CD4-positive, alpha-beta memory T cell (primary cell): ENCODE measurements at places on chromosomes 4 and X. TPM values are rescaled to one million over a fixed set of nuclear protein-coding genes. Genes with fewer than 3 reads are reported as not detected.

- no peak for DNase-seq
- H3K4me3 ChIP-seq, result no peak overlapping the region
- no peaks in the 10 kb centered on the region for H3K27me3 ChIP-seq
- no peaks in the 10 kb centered on the region for H3K4me1 ChIP-seq
- H3K36me3 ChIP-seq, result no peaks in the 10 kb centered on the region
Observed at GRCh38 chr4:32425243-32425642, 1705.1 kb downstream of the PCDH7 start.

DNA sequence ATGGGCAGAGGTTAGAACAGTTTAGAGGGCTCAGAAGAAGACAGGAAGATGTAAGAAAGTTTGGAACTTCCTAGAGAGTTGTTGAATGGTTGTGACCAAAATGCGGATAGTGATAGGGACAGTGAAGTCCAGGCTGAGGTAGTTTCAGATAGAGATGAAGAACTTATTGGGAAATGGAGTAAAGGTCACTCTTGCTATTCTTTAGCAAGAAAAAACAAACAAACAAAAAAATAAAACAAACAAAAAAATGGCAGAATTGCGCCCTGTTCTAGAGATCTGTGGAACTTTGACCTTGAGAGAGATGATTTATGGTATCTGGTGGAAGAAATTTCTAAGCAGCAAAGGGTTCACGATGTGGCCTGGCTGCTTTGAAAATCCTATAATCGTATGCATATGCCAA lies 185.1 kb upstream of the SFRP2 start:
- no peak overlapping the region for H3K4me3 ChIP-seq
- no peak overlapping the region for H3K27ac ChIP-seq
- no peaks in the 10 kb centered on the region for H3K27me3 ChIP-seq

DNA sequence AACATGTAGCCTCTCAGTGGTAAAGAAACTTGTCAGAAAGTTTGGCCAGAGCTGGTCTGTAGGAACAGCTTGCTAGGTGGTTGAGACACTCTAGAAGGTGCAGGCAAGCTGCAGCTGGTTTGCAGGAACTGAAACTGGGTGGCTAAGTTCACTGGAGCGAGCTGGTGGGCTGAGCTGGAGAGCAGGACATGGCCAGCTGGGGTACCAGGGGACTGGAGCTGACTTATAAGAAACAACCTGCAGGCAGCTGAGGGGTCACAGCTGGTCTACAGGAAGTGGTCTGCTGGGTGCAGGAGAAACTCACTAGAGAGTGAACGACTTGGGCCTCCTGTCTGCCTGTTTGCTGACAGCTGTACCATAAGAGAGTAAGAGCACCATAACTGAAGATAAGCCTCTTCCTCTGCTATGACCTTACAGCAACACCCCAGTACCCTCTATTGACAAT lies 157.1 kb upstream of the LNX1 start:
- no peaks in the 10 kb centered on the region for H3K36me3 ChIP-seq
- H3K4me1 ChIP-seq, result no peaks in the 10 kb centered on the region
- H3K27me3 ChIP-seq, result no peaks in the 10 kb centered on the region

PTPN13 gene
- 7.6 TPM for total RNA-seq

DNA sequence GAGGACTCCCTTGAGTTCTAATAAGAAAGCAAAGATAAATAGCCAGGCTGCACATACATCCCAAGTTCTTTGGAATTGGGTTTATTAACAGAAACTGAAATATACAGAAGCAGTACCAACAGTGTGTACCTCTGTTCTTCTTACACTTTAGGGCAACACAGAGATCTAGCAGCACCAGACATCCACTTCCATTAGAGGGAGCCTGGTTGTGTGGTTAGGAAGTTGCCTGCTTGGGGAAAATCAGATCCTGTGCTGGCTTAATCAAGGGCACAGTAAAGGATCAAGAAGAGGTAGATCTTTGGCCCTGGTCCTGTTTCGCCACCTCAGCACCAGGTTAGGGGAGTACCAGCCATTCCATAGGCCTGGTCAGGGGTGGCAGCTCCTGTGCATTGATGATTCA lies 231.1 kb upstream of the ARHGAP24 start:
- no peak overlapping the region for H3K4me3 ChIP-seq
- H3K27me3 ChIP-seq, result no peaks in the 10 kb centered on the region

GRCh38 chrX:19512961-19513360 lies 2.3 kb downstream of the MAP3K15 start:
- H3K27me3 ChIP-seq, result no peaks in the 10 kb centered on the region
- no peak overlapping the region for H3K4me3 ChIP-seq
- H3K27ac ChIP-seq, result no peak overlapping the region
- H3K36me3 ChIP-seq, result no peaks in the 10 kb centered on the region
- no peaks in the 10 kb centered on the region for H3K4me1 ChIP-seq
- DNase-seq, result no peak

GAGE1 gene
- not detected for total RNA-seq

ZNF674 gene
- total RNA-seq, result 6.0 TPM

DNA sequence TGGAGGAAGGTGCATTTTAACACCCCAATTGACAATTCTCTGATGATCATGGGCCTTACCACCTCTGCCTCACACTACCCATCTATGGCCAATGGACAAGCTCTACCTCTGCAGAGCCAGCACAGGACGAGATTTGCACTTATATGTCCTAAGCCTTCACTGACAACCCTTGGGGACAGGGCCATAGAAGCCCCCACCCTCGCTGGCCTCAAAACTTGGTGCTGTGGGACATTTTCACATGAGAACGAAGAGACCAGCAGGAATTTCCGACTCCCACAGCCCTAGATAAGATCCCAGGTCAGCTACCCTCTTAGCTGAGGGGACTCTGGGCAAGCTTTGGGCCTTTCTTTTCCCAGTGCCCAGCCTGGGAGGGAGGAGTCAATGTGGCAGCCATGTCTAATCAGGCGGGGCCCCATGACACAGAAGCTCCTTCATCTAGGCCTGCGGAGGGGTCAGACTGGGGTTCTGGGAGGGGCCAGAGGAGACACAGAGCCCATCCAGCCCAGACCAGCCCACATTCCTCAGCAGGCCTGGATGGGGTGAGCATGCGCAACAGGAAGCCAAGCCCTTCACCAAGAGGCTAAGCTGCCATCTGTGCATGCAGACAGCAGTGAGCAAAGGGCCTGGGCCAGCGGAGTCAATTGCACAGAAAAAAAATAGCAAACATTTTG lies 12.1 kb downstream of the PJA1 start:
- H3K36me3 ChIP-seq, result no peaks in the 10 kb centered on the region
- no peak for DNase-seq
- H3K4me1 ChIP-seq, result no peaks in the 10 kb centered on the region
- no peak overlapping the region for H3K4me3 ChIP-seq

- H3K4me3 ChIP-seq, result no peak overlapping the region
- DNase-seq, result no peak
- H3K36me3 ChIP-seq, result no peaks in the 10 kb centered on the region
- no peaks in the 10 kb centered on the region for H3K27me3 ChIP-seq
- no peak overlapping the region for H3K27ac ChIP-seq
Observed at GRCh38 chr4:23631255-23631950, 258.4 kb downstream of the PPARGC1A start.

GRCh38 chr4:82948647-82949204 lies 48.2 kb downstream of the THAP9 start:
- no peaks in the 10 kb centered on the region for H3K4me1 ChIP-seq
- H3K27me3 ChIP-seq, result no peaks in the 10 kb centered on the region
- no peak for DNase-seq
- H3K4me3 ChIP-seq, result no peak overlapping the region
- no peak overlapping the region for H3K27ac ChIP-seq

DNA sequence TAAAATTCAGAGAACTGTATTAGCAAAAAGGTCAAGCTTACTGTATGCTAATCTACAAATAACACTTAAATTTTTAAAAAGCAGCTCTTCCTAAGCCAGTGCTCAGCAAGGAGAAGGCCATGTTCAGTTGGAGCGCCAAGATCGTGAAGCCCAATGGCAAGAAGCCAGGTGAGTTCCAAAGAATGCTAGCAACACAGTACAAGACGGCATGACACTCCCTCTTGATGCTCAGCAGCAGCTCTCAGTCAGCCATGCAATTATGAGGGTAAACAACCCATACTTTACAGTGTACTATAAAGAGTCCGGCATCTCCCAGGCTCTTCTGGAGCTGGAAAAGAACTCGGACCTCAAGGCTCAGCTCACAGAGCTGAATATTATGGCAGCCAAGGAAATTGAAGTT lies 34.9 kb downstream of the STX18 start:
- no peak for DNase-seq
- H3K27ac ChIP-seq, result no peak overlapping the region
- peaks cover 9% of the 10 kb centered on the region for H3K4me1 ChIP-seq
- H3K4me3 ChIP-seq, result no peak overlapping the region

PRDM5 gene
- total RNA-seq, result 0.28 TPM

GPM6B gene
- not detected for total RNA-seq

ATOH1 gene
- not detected for total RNA-seq

GRCh38 chrX:98068024-98068580 lies 1184.4 kb downstream of the RPA4 start:
- DNase-seq, result no peak
- H3K27ac ChIP-seq, result no peak overlapping the region
- H3K4me1 ChIP-seq, result no peaks in the 10 kb centered on the region
- H3K27me3 ChIP-seq, result no peaks in the 10 kb centered on the region
- no peaks in the 10 kb centered on the region for H3K36me3 ChIP-seq
- no peak overlapping the region for H3K4me3 ChIP-seq

MAGEE1 gene
- total RNA-seq, result 11.0 TPM
